Lower lobe of right lung (tissue), 2 donors: ENCODE measurements at places on chromosomes 5 and 9. TPM values are rescaled to one million over a fixed set of nuclear protein-coding genes. Genes with fewer than 3 reads are reported as not detected.

GRCh38 chr9:12735665-12736064, 39.2 kb upstream of the LURAP1L start:
- DNase-seq, result no peak

DNA sequence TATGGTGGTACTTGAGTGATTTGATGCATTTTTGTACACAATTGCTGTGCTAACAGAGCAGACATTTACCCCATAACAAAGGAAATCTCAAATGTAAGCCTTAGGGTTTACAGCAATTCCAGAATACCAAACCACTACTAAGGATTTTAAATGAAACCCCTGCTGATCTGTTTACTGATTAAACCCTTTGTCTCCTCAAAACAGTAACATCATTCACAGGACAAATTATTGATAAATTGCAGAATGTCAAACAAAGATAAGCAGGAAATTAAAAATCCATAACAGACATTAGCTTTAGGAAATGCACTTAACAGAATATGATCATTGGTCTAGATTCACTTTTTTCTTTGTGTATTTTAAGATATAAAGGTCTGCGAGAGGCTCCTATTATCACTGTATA, 1016.4 kb upstream of the DMAC1 start:
- no peak for DNase-seq

DNA sequence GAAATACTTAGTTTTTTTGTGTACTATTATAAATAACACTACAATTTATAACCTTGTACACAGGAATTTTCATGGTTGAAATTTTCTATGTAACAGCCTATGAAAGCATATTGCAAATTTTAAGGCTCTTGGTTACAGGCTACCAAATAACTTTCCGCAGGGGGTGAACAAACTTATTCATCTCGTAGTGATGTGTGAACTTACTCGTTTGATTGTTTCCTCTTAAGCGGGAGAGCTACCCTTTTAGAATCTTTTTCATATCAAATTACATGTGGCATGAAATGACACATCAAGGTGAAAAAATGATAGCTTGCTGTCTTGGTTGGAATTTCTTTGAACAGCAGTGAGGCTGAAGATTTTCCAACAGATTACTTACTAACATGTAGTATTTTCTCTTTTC, 90.8 kb upstream of the GNA14 start:
- no peak for DNase-seq

GRCh38 chr9:16312116-16312515, 558.4 kb downstream of the BNC2 start:
- no peak for DNase-seq

GRCh38 chr9:133525677-133526076, 918 bp upstream of the MYMK start:
- no peak for DNase-seq

- no peak for DNase-seq
Observed at GRCh38 chr9:127113191-127113972, 9.1 kb downstream of the ANGPTL2 start.

- DNase-seq, result no peak
Observed at GRCh38 chr9:86670076-86670475, 277.2 kb downstream of the GAS1 start.

MYOZ3 gene
- total RNA-seq, result 0.92 TPM

SPATA31D4 gene
- total RNA-seq, result not detected

DNAJC25 gene
- 4.7 TPM for total RNA-seq
